ENCODE measurements at places on chromosomes 11 and 22.

DNA sequence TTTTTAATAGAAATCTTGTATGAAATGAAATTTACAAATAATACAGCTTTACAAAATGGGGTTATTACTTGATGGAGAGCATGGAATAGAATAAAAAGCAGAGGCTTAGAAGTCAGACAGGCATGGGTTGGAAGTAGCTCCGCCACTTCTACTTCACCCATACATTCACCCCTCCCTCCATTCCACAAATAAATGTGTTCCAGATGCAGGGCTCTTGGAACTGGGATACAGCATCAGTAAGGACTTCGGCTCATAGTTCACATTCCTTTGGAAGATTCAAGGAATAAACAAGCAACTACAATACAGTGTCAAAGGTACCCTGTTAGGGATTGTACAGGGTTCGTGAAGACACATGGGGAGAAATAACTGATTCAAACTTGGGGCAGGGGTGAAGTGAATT is 156.8 kb downstream of the WNT11 start:
- no peak for DNase-seq

DNA sequence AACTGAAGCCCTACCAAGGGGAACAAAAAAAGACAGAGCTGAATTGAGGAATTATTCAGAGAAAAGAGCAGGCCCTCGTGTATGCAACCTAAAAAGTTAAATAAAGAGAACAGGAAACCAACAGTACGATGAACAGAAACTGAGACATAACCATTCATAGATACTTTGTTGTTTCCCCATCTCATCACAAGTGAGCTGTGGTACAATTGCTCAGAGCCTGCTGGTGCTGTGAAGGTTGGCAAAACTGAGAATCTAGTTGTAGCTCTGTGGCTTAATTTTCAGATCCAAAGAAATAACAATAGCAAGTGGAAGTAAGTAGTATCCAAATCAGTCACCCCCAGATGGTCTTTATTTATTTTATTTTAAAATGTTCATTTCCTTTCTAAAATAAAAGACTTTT is 37.7 kb upstream of the BLID start:
- DNase-seq = no peak

- no peak for DNase-seq
Observed at GRCh38 chr22:19871023-19871844, 16.6 kb upstream of the GNB1L start.

DNA sequence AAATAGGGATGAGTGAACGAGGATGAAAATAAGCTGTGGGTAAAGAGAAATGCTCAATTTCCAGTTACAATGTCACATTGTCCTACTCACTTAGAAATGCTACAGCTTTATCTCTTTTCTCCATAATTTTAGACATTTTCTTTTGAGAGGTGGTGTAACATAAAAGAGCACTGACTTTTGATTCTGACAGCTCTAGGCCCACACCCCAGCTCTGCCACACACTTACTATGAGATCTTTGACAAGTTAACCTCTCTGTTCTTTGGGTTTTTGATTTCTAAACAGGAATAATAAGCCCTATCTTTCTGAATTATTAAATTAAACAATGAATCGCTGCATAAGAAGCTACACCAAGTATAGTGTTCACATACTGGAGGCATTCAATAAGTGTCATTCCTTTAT is 228.3 kb upstream of the PITPNB start:
- DNase-seq = no peak

GRCh38 chr11:117684731-117685130 is 112.3 kb downstream of the DSCAML1 start:
- DNase-seq = no peak

DNA sequence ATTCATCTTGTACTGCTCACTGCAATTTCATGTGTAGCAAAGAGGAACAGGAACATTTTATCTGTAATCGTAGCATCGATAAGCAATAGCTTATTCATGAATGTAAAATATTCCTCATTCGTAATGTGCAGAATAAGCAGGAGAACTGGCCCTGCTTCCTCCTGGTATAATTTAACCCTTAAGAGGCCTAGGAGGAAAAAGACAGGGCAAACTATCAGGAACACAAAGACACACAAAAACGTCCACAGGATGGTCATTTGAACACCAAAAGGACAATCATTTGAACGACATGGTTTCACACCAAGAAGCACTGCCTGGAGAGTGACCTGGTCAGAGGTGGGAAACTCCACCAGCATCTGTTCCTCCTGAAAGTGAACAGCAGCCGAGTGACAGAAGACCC is 63.9 kb downstream of the AHNAK start:
- no peak for DNase-seq

DNA sequence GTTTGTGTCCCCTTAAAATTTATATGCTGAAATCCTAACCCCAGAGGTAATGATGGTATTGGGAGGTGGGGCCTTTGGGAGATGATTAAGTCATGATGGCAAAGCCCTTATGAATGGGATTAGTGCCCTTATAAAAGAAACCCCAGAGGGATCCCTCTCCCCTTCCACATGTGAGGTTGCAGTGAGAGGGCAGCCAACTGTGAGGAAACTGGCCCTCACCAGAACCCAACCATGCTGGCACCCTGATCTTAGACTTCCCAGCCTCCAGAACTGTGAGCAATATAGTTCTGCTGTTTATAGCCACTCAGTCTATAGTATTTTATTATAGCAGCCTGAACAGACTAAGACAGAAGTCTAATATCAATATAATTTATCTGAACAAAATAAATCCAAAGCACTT is 27.1 kb upstream of the RRAS2 start:
- DNase-seq = no peak

- no peak for DNase-seq
Observed at GRCh38 chr11:17906436-17906835, 106.4 kb downstream of the SERGEF start.

- no peak for DNase-seq
Observed at GRCh38 chr11:5753943-5754342, at the start of gene OR52N4. Gene OR52N4, plus strand, starts transcription at chr11:5754243. Its CDS starts 498 bp downstream, at chr11:5754741.

DNA sequence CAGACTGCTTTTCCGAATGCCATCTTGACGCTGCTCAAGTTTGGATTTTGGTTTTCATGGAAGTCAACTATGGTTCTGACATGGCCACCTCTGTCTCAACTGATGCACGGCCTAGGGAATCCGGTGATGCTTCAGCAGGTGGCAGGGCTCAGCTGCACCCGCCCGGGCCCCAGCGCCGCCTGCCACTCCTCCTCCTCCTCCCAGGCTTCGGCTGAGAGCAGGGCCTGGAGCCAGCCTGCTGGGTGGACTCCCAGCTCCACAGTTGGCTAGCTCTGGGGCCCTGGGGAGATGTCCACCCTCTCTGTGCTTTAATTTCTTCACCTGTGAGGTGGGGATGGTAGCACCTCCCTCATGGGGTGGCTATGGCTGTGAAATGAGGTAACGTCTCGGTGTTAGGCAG is 20.3 kb upstream of the NFAM1 start:
- no peak for DNase-seq

DNA sequence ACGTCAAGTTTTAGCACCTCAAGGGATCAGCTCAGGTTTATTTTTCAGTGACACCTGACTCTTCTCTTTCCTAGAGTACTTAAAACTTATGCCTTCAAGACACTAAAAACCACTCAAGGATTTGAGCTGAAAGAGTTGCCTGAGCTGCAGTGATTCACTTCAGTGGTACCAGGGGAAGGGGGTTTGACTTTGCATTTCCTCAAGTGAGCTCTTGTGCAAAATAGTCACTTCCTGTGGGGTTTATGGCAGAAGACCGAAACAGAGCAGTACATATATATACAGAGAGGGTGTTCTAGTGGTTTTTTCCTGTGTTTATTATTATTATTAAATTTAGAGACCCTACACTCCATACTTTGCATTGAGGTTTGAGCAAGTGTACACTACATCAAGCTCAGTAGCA is 60.7 kb downstream of the DBX1 start:
- no peak for DNase-seq

- no peak for DNase-seq
Observed at GRCh38 chr11:27242591-27242990, 120.4 kb downstream of the CCDC34 start.

GRCh38 chr11:8015753-8016239 is 28.7 kb downstream of the EIF3F start:
- DNase-seq = no peak

DNA sequence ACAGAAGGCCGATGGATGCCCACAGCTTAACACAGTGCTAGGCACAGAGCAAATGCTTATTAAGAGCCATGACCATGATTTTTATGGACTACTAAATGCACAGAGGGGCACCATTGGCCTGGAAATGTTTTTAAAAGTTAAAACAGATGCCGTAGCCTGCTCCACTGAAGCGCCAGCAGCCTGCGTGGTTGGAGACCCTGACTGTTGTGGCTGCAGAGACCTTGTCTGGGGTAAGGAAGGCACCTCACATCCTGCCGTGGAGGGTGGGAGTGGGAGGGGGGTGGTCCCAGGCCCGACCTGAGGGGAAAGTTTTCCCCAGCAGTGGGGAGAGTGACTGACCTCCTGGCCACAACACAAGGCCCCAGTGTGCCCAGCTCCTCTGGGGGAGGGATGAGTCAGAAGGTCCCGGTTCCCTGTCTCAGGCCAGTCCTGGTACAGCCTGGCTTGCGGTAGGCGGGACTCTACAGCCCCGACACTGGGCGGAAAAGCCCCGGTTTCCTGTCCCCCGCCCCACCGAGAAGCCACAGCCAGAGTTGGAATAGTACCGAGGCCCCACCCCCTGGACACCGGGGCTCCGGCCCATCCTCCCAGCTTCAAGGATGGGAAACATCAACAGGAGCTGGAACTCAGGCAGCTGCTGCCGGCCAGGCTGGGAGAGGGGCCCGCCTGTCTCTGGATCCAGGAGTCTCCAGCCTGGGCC is 7.0 kb downstream of the CHST1 start:
- DNase-seq = no peak

GRCh38 chr11:58573451-58574104 is 2.1 kb downstream of the LPXN start:
- peak; percentile 45 for DNase-seq

DNA sequence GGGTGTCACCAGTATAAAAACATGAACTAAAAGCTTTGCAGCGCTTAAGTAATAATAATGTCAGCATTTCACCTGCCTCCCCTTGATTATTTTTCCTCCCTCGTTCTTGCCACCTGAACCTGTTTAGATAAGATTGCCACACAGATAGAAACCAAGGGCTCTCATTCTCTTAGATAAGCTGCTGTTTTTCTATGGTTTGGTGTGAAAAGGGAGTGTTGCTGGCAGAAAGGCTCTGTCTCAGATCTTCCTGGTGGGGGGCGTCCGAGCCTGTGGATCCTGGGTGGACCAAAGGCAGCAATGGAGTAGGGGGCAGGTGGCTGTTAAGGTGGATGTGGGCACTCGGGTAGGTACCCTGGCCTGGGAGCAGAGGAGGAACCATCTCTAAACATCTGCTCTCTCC is 147.5 kb downstream of the ST3GAL4 start:
- no peak for DNase-seq

- no peak for DNase-seq
Observed at GRCh38 chr11:11427542-11427941, 74.5 kb upstream of the CSNK2A3 start.

DNA sequence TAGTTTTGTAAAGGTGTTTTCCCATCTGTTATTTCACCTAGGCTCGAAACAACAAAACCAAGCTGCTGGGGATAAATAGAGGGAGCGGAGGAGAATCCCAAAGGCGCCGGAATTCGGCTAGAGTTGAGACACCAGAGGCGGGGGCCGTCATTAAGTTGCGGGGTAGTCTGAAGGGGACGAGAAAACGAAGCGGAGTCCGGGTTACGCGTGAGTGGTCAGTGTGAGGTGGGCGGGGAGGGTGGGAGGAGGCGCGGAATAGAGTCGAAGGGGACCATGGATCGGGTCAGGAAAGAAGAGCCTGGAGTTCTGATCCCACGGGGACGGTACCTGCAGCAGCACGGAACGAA is 361 bp downstream of the SRPRA start:
- DNase-seq = no peak

DNA sequence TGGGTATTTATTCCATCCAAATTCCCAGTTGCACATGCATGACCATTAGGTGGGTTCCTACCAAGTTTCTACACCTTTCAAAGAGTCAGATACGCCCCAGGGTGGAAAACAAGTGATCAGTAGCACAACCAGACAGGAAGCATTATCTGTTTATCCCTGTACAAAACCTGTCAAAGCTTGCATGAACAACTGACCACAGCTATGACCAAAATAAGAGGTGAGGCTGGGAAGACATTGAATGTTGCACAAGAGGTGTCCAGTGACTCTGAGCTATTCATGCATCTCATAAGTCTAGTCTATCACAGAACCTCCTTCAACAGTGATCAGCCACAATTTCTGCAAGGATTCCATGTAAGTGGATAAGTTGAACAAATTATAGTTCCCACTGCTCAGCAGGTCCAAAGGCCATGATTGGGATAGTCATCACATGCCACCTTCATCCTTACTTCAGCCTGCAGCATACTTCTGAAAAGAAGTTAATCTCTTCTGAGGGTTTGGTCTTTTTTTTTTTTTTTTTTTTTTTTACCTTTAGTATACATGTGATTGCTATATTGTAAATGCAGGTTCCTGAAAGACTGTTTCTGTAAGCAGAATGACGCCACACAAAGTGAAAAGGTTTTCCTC is 28.0 kb upstream of the TMEM45B start:
- no peak for DNase-seq

DNA sequence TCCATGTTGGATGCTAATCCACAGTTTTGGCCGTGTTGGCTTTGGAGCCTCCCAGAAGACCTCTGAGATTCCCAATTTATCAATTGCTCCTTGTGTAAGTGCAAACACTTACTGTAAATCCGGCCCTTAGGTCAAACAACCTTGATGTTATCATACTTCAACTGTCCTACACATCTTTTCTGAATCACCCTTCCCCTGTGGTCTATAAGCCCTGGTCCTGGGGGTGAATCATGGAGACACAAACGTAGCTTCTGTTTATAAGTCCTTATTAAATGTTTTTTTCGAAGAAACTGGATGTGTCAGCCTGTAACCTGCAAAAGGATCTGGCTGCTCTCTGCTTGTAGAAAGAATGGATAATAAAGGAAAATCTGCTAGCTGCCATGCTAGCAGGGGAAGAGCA is 1.7 kb upstream of the IL10RA start:
- DNase-seq = no peak

- no peak for DNase-seq
Observed at GRCh38 chr22:32836280-32837123, 35.0 kb downstream of the TIMP3 start.

DNA sequence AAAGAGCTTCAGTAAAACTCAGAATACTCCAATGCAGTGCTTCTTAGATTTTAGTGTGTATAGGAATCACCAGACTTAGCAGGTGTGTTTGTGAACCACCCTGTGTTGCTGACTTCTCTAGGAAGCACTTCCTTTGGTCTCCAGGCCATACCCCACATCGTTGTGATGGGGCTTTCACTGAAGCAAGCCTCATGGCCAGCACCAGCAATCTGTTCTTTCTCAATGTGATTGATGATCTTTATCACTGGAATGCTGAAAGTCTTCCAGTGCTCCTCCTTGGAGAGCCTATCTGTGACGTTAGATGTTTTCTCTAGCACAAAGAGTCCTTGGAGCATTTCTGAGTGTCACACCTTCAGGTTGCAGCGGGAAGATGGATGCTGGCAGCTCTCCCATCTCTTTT is 280.5 kb downstream of the DDX10 start:
- no peak for DNase-seq

- no peak for DNase-seq
Observed at GRCh38 chr22:22487869-22488597, 20.5 kb downstream of the ZNF280B start.

GRCh38 chr11:68751331-68751856 is at the start of gene TESMIN:
Gene TESMIN, minus strand, starts transcription at chr11:68751520. Its CDS starts 860 bp downstream, at chr11:68750660.
- DNase-seq = peak; percentile 89

GRCh38 chr11:134503100-134503499 is 91.1 kb upstream of the B3GAT1 start:
- DNase-seq = no peak

- peak; percentile 13 for DNase-seq
Observed at GRCh38 chr11:114036147-114036811, 23.2 kb upstream of the ZBTB16 start.

- no peak for DNase-seq
Observed at GRCh38 chr11:42913731-42914130, 398.1 kb upstream of the API5 start.

- no peak for DNase-seq
Observed at GRCh38 chr11:95668131-95668530, 121.5 kb downstream of the FAM76B start.

Data from activated T-helper 1 cell treated with anti-CD3 and anti-CD28 coated beads, Interleukin-2, amount 50 U/mL, for 16 hours (primary cell).